Pancreas (tissue), 10 donors: ENCODE measurements at places on chromosomes 4 and X. TPM values are rescaled to one million over a fixed set of nuclear protein-coding genes. Genes with fewer than 3 reads are reported as not detected.

- no peaks in the 10 kb centered on the region for H3K27me3 ChIP-seq
- no peaks in the 10 kb centered on the region for H3K36me3 ChIP-seq
- H3K4me1 ChIP-seq: no peaks in the 10 kb centered on the region
These were observed 608.4 kb downstream of the ANKRD50 start for GRCh38 chr4:124104101-124104500.

PDZD4 gene
- polyA plus RNA-seq: 8.4 TPM

DNA sequence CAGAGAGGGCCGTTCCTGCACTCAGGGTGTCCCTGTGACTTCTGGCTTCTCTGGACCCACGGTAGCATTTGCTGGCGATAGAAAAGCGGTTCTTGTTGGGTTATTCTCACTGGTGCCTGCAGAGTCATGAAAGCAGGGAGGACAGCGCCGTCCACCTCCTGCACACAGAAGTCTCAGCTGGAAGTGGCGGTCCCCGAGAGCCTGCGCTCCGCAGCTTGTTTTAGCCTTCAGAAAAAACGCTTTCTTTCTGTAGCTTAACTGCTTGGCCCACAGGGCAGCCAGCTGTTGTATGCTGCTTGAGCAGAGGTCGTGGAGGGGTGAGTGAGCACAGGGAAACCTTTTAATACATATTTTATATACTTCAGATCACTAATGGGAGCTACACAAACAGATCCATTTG lies 400.7 kb upstream of the FAT1 start:
- no peak for DNase-seq
- H3K36me3 ChIP-seq: no peaks in the 10 kb centered on the region
- no peak overlapping the region for H3K4me3 ChIP-seq
- no peaks in the 10 kb centered on the region for H3K27me3 ChIP-seq
- H3K4me1 ChIP-seq: no peaks in the 10 kb centered on the region

- DNase-seq: no peak
- no peaks in the 10 kb centered on the region for H3K27me3 ChIP-seq
- H3K4me1 ChIP-seq: no peaks in the 10 kb centered on the region
- no peak overlapping the region for H3K4me3 ChIP-seq
- H3K27ac ChIP-seq: no peak overlapping the region
These were observed 393.1 kb upstream of the ZFP42 start for GRCh38 chr4:187602339-187603092.

- H3K4me3 ChIP-seq: no peak overlapping the region
- H3K4me1 ChIP-seq: peaks cover 3% of the 10 kb centered on the region
- no peaks in the 10 kb centered on the region for H3K27me3 ChIP-seq
- no peaks in the 10 kb centered on the region for H3K36me3 ChIP-seq
- no peak for DNase-seq
- H3K27ac ChIP-seq: no peak overlapping the region
These were observed 58.0 kb upstream of the CHRDL1 start for GRCh38 chrX:110853610-110854009.

GRCh38 chr4:109879636-109880314 lies 31.9 kb downstream of the LRIT3 start:
- peaks cover 8% of the 10 kb centered on the region for H3K4me1 ChIP-seq
- peak; percentile 20 for DNase-seq
- no peak overlapping the region for H3K4me3 ChIP-seq

XAGE1B gene
- polyA plus RNA-seq: not detected

DNA sequence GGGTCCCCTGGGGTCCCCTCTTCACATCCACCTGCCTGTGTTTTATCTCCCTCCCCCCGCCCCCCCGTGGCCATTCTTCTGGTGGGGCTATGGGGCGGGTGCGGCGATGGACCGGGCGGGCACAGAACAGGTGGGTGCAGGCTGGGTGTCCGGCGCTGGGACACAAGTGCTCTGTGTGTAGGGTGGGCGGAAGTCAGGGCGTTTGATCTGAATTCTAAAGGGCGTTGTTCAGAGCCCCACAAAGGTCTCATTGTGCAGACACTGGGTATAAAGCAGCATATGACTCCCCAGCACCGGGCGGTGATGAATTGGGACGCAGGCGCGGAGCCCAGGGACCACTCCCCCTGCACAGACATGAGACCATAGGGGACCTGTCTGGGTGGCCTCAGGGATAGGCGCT lies at the start of gene GJB1:
TSS of gene GJB1 (plus strand) at position 296 of the 400 bp plus-strand sequence. CDS start 484 bp downstream, outside the sequence.
- no peak for DNase-seq
- no peak within 1 kb of the TSS for H3K27ac ChIP-seq
- no peaks in the 10 kb centered on the region for H3K36me3 ChIP-seq
- no peaks in the 10 kb centered on the region for H3K4me1 ChIP-seq
- H3K27me3 ChIP-seq: no peaks in the 10 kb centered on the region
